ENCODE measurements at places on chromosomes 2 and 18.

- DNase-seq, result no peak
Observed at GRCh38 chr2:201960305-201960704, 73.3 kb upstream of the FZD7 start.

GRCh38 chr2:7539760-7540159, 622.5 kb downstream of the RNF144A start:
- DNase-seq, result no peak

- DNase-seq, result no peak
Observed at GRCh38 chr2:117845304-117845703, 30.8 kb downstream of the DDX18 start.

- DNase-seq, result no peak
Observed at GRCh38 chr2:98884658-98885057, 51.4 kb downstream of the CRACDL start.

GRCh38 chr18:77023102-77023782, 109.3 kb downstream of the MBP start:
- no peak for DNase-seq
